ENCODE measurements at places on chromosomes 1 and 21.
A peak's percentile ranks its signal among the peaks of the same experiment; 100 is the strongest.

DNA sequence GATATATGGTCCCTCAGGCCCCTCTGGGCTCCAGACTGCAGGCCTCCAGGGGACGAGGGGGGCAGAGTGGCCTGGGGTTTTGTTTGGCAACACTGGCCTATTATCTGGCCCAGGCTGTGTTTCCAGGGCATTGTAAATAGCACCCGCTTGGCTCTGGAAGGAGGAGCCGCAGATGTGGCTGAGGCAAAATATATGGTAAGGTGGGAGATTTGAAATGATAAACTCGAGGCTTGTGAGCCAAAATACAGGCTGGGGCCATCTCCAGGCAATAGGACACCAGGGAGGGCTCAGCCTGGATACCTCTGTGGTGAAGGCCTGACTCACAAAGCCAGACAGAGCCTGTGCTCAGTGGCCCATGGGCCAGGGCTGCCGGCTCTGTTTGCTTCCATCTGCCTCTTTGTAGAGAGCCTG is 14.0 kb downstream of the NAV1 start:
- DNase-seq = no peak

DNA sequence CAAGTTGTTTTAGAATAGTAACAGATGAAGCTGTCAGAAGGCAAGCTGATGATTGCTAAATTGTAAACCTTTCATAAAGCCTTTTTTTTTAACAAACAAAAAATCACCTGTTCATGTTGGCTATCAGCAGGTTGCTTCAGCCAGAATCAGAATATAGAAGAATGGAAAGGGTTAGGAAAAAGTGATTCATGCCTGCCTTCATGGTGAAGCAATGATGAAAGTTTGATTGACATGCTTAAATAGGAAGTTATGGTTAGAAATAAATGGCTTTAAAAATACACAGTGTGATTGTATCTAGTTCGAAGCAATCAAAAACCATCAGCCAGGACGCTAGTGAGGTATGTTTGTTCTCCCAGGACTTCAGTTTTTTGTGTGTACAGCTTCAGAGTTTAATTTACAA is 37.9 kb downstream of the GABPA start:
- no peak for DNase-seq

DNA sequence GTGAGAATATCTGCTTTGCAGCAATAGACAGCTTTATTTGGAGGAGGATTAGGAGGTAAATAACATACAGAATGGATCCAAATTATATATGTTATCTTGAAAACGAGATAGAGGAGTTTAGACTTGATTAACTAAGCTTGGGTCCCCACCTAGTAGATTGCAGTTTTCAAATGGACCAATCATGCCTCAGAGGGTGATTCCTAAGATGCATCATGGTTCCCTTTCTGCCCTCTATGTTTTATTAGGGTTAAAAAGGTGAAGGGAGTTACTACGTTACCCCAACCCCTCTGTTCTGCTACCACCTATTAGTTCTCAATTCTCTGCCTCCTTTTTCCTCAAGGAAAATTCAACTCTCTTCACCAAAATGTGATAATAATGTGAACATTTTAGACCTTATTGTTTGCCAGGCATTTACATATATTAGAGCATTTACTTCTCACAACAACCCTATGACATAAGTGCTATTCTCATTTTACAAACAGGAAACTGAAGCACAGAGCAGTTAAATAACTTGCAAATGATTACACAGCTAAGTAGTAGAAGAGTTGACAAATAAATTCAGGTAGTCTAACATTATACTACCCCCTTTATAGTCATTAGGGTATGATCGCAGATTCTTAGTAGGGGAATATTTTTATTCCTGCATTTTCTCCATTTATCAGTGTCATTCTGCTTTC is 23.4 kb upstream of the PGM1 start:
- DNase-seq = no peak

- no peak for DNase-seq
Observed at GRCh38 chr1:244102046-244102445, 51.0 kb downstream of the ZBTB18 start.

- DNase-seq = no peak
Observed at GRCh38 chr21:39144191-39144590, 39.1 kb downstream of the PSMG1 start.

DNA sequence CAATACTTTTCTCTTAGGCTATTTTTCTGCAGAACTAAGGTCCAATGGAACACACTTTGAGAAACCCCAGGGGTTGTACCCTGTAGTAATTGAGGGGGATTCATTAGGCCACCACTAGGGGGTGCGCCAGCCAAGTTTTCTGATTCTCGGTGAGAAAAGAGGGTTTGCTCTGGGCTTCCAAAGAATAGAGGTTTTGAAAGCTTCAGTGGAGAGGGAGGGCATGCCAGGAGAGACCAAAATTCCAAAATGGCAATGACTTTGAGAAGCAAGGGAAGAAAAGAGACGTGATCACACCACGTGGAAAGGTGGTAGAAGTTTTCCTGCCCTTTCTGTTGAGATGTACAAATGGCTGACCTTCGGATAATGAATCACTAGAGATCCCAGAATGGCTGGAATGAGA is 323.3 kb downstream of the RPS6KC1 start:
- peak; percentile 23 for DNase-seq

GRCh38 chr1:229079016-229079595 is 191.8 kb upstream of the RAB4A start:
- DNase-seq = no peak

GRCh38 chr1:158002022-158002630 is 8.7 kb downstream of the KIRREL1 start:
- no peak for DNase-seq

DNA sequence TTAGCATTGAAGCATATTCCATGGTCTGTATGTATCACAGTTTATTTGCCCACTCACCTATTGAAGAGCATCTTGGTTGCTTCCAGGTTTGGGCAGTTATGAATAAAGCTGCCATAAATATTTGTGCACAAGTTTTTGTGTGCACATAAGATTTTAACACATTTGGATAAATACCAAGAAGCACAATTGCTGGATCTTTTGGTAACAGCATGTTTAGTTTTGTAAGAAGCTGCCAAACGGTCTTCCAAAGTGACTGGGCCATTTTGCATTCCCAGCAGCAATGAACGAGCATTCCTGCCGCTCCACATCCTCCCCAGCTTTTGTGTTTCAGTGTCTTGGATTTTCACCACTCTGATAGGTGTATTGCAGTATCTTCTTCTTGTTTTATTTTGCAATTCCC is 62.7 kb downstream of the PDE9A start:
- DNase-seq = no peak

GRCh38 chr1:4932311-4933030 is 278.1 kb downstream of the AJAP1 start:
- DNase-seq = no peak

GRCh38 chr1:6971699-6972098 is 186.4 kb downstream of the CAMTA1 start:
- no peak for DNase-seq

Measured in activated T-helper 1 cell treated with anti-CD3 and anti-CD28 coated beads, Interleukin-2, amount 50 U/mL, for 16 hours (primary cell).